Activated CD8-positive, alpha-beta memory T cell treated with anti-CD3 and anti-CD28 coated beads, Interleukin-2, amount 50 U/mL, for 48 hours (primary cell): ENCODE measurements at places on chromosomes 4 and X.
A peak's percentile ranks its signal among the peaks of the same experiment; 100 is the strongest.

GRCh38 chr4:82851885-82852750 lies 38.8 kb downstream of the SEC31A start:
- DNase-seq: no peak

DNA sequence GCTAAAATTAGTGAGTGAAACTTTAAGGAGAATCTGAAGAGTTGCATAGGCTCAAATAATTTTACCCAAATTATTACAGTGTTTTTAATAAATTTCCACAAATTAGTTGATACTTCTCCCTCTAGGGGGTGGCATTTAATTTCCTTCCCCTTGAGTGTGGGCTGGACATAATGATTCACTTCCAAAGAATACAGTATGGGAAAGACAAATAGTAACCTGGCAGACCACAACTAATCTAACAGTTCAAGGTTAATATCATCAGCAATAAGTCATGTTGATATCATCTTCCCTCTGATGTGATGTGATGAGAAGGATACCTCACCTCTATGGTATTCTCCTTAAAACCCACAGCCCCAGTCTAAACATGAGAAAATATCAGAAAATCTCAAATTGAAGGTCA lies 15.5 kb downstream of the PFKFB1 start:
- no peak for DNase-seq

- no peak for DNase-seq
Observed at GRCh38 chr4:5683566-5683965, 24.8 kb downstream of the EVC2 start.

- no peak for DNase-seq
Observed at GRCh38 chrX:109393859-109394258, 88.0 kb downstream of the GUCY2F start.

- no peak for DNase-seq
Observed at GRCh38 chr4:149836546-149836945, 20.9 kb upstream of the IQCM start.

- DNase-seq: no peak
Observed at GRCh38 chrX:27608671-27609070, 18.5 kb downstream of the DCAF8L2 start.

DNA sequence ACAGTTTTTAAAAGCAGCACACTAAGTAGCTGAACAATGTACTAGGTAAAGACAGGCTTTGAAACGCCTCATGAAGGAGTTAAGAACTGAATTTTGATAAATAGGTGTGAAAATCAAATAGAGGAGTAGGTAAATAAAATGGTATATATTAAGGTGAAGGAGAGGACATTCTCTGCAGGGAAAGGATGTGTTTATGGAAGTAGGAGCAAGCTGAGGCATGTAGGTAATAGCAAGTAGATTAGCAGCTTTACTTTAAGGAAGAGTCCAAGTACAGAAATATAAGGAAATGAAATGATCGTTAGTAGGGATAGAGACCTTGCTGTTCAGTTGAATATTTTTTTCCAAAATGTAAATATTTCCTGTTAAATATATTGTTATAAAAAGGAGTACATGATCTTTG lies 12.5 kb downstream of the METAP1 start:
- DNase-seq: no peak

DNA sequence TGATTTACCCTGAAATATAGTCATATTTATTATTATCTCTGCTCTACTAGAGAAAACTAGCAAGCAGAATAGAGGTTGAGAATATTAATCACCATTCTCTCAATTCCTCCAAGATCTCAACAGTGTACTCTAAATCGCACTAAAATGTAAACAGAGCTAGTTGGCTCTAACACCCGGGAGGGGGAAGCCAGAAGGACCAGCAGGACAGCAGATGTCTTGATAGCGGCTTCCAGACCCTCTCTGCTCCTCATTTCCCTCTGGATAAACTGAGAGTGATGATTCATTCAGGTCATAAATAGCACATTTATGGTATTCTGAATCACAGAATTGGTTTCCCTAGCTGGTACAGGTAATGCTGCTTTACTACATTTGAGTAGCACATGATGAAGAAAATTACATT lies 82.5 kb downstream of the TBC1D9 start:
- no peak for DNase-seq

DNA sequence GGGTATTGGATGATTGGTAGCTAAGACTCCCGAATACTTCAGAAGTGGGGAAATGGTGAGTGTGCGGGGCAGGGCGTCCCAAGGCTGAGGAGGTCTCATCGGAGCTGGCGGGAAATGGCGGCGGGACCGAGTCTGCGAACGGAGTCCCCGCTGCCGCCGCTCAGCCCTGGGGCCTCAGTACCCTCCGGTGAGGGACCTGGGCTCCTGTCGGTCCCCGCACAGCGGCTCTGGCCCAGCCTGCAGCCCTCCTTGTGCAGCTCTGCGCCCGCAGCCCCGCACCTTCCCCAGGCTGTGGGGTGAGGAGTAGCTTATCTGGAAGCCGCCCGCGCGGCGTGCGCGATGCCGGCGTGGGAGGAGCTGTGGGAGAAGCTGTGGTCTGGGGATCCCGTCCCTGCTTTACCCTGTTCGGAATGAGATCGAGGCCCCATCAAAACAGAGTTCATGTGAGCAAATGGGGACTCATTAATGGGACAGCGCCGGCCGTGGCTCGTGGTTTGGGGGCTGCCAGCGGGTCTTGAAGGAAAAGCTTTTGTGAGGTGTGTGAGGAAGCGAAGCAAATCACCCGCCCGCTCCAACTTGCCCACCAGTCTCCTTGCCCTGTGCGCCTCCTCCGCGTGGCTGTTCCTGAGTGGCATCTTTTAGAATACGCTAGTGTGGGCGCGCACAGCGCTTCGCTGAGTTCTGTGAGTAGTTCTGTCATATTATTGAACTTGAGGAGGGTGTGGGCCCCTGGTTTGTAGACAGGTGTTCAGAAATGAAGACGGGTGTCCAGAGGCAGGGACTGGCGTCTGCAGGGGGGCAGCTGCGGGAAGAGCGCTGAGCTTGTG lies 531 bp downstream of the ZNF141 start:
- DNase-seq: peak; percentile 58

GRCh38 chrX:39195156-39195555 lies 393.9 kb downstream of the MID1IP1 start:
- no peak for DNase-seq

DNA sequence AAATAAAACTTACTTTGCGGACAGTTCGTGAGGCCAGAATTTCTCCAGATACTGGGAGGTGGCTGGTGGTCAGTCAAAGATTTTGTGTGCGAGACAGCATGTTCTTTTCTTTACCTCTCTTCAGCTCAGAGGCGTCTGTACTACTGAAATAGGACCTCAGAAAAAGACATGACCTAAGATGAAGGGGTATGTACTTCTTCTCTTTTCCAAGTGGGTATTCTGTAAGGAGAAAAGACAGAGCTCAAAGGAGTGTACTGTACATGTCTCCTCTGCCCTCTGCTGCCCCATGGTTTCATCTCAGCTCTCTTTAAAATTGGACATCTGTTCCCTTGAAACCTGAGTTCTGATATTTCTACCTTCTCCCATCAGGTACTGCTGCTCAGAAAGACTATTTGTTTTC lies 38.1 kb downstream of the SEPTIN11 start:
- no peak for DNase-seq

GRCh38 chr4:106325800-106326199 lies 9.4 kb downstream of the AIMP1 start:
- DNase-seq: no peak

GRCh38 chrX:150736475-150736874 lies 43.3 kb downstream of the MTMR1 start:
- no peak for DNase-seq

- DNase-seq: no peak
Observed at GRCh38 chrX:134591502-134591901, 66.8 kb downstream of the PLAC1 start.

DNA sequence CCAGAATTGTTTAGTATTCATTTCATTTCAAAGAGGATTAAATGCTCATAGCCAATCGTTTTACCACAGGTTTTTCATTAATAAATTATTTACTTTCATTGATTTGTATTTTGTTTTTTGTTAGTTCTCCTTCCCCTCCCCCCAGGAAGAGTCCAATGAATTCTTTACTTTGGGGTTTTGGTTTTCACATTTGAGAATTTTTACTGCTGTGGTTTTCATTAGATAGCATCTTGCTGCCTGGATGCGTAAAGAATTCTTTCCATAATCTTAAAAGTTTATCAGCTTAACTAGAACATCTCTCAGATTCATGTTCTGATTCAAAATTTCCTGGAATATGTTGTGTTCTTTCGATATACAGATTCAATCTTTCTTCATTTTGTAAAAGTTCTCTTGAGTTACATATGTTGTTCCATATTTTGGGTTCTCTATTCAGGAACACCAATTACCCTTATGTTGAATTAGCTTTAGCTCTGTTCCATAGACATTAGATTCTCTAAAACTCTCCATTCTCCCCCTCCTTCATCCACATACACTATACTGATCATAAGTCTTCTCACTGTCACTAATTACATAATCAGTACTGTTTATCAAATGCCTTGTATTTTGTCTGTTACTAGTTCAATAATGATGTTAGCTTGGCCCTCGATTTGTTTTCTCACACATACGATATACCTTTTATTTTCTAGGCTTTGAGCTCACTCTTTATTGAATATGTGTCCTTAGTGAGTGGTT lies 184.4 kb downstream of the CAMK2D start:
- no peak for DNase-seq

GRCh38 chr4:118974758-118975157 lies 86.1 kb downstream of the SYNPO2 start:
- DNase-seq: no peak

- DNase-seq: no peak
Observed at GRCh38 chrX:46587158-46587557, 13.6 kb downstream of the CHST7 start.

GRCh38 chrX:120299928-120300327 lies 11.3 kb downstream of the TMEM255A start:
- DNase-seq: no peak

- DNase-seq: no peak
Observed at GRCh38 chr4:3248811-3249661, at the start of gene MSANTD1. Gene MSANTD1, plus strand, starts transcription at chr4:3249159. Its CDS starts 64 bp downstream, at chr4:3249223.

DNA sequence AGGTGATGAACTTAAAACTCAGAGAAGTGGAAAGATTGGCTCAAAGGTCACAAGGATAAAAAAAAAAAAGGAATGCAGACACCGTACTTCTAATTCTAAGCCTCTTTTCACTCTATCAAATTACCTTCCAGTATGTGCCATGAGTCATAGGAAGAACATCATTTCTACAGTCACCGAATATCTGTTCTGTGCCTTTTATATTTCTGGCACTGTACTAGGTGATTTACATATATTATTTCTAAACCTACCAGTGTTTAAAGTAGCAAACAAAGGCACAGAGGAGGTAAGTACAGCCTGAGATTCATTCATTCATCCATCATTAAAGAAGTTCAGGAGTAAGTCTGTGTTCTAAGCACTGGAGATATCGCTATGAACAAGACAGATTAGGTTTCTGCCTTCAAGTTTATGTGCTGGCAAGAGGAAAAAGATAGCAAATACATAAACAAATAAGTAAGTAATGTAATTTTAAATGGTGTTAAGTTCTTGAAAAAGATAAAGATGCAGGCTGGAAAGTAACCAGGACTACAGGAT lies 65.3 kb downstream of the PALLD start:
- DNase-seq: no peak
